Gastroesophageal sphincter (tissue), 4 donors: ENCODE measurements at places on chromosomes 5 and 9. TPM values are rescaled to one million over a fixed set of nuclear protein-coding genes. Genes with fewer than 3 reads are reported as not detected.

Gene GARIN3
- not detected for total RNA-seq

Gene ANKRD18B
- total RNA-seq = 0.10 TPM

Gene MSMP
- 2.0 TPM for total RNA-seq

Gene POU5F2
- 5.1 TPM for total RNA-seq

Gene ZCCHC7
- 23.5 TPM for total RNA-seq

Gene SLC23A1
- not detected for total RNA-seq

Gene RLN2
- not detected for total RNA-seq

Gene PTGDS
- total RNA-seq = 11.4 TPM

Gene ISL1
- not detected for total RNA-seq

Gene GLIPR2
- total RNA-seq = 52.8 TPM

Gene NME5
- 4.3 TPM for total RNA-seq

Gene NSG2
- total RNA-seq = 1.9 TPM
